ENCODE measurements at places on chromosomes 11 and 22.
A peak's percentile ranks its signal among the peaks of the same experiment; 100 is the strongest.

DNA sequence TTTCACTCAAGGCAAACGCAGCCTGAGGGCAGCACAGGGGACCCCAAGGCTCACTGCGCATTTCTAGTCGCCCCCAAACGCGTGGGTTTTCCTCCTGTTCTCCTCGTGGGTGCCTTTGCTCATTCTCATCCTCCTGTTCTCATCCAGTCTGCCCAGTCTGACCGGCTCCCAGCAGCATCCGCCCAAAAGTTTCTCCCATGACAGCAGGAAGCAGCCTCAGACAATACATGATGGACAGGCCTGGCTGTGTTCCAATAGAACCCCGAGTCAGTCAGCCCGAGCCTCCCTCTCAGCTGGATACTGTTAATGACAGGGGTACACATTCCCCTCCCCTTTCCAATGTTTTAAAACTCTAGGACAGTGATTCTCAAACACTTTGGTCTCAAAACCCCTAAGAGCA is 22.5 kb upstream of the KRTAP5-7 start:
- no peak for DNase-seq

GRCh38 chr11:11125618-11126017 is 227.4 kb downstream of the CSNK2A3 start:
- DNase-seq, result no peak

GRCh38 chr11:68457898-68458249 is 2.7 kb upstream of the PPP6R3 start:
- no peak for DNase-seq

GRCh38 chr11:16738947-16739815 is 734 bp downstream of the C11orf58 start:
- no peak for DNase-seq

- DNase-seq, result peak; percentile 60
Measured at GRCh38 chr11:76721755-76722677, 51.5 kb upstream of the LRRC32 start.

GRCh38 chr22:29831186-29831921 is 6.7 kb downstream of the ASCC2 start:
- no peak for DNase-seq

- no peak for DNase-seq
Measured at GRCh38 chr11:32829680-32830412, at the start of gene PRRG4. Gene PRRG4, plus strand, starts transcription at chr11:32829927. Its CDS starts 603 bp downstream, at chr11:32830530.

DNA sequence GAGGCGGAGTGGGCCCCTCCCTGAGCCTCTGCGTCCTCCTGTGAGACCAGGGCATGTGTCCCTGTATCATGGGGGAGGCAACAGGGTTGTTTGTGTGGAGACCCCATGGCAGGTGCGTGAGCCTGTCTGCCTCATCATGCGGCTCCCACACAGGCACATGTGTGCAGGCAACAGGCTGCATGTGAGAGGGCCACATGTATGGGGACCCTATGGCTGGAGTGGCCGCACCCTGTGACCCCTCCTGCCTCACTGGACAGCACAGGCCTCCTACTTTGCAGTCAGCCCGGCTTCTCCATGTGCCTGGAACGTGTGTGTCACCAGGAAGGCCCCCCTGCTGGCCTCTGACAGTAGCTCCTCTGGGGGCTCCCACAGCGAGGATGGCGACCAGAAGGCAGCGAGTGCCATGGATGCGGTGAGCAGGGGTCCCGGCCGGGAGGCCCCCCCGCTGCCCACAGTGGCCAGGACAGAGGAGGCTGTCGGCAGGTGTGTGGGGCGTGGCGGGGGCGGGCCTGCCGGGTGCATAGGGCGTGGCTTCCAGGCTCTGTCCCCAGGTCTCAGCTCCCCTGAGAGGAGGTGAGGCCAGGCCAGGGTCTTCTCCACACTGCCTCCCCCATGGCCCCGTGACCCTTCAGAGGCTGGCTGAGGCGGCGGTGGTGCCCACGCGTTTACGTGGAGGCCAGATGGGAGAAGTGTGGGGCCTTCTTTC is 34.1 kb downstream of the SBF1 start:
- DNase-seq, result no peak

- no peak for DNase-seq
Measured at GRCh38 chr22:36911887-36912661, 1.4 kb upstream of the CSF2RB start.

DNA sequence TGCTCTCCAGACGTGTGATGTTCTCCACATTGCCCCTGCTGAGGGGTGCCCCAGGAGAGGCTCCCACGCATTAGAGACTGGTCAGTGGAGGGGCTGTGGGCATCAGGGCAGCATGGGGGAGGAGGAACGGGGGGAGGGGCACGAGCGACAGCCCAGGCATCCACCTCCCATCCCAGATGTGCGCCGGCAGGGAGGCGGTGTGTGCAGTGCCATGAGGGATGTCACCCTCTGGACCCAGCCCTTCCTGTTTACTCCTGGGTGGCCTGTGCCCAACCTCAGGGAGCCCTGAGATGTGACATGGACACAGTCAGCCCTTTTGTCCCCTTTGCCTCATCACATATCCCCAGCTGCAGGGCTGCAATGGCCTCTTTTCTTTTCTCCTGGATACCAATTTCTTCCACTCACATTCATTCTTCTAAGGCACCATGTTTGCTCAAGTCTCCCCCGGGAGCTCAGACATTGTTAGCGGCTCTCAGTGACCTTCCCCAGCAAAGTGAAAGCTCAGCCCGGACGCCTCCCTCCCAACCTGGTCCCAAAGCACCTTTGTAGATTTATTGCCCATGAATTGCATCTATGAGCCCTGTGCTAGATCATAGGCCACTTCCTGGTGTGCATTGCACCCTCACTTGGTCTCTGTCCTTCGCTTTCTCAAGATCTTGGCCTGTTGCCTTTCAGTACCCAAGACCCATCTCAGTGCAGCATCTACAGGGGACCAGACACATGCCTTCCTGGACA is 150.6 kb downstream of the CEP164 start:
- DNase-seq, result no peak

- no peak for DNase-seq
Measured at GRCh38 chr22:44130076-44130711, 50.5 kb upstream of the PARVG start.

GRCh38 chr11:10716543-10717259 is 23.1 kb upstream of the IRAG1 start:
- DNase-seq, result no peak

GRCh38 chr22:32652645-32653270 is 148.7 kb upstream of the TIMP3 start:
- DNase-seq, result no peak

DNA sequence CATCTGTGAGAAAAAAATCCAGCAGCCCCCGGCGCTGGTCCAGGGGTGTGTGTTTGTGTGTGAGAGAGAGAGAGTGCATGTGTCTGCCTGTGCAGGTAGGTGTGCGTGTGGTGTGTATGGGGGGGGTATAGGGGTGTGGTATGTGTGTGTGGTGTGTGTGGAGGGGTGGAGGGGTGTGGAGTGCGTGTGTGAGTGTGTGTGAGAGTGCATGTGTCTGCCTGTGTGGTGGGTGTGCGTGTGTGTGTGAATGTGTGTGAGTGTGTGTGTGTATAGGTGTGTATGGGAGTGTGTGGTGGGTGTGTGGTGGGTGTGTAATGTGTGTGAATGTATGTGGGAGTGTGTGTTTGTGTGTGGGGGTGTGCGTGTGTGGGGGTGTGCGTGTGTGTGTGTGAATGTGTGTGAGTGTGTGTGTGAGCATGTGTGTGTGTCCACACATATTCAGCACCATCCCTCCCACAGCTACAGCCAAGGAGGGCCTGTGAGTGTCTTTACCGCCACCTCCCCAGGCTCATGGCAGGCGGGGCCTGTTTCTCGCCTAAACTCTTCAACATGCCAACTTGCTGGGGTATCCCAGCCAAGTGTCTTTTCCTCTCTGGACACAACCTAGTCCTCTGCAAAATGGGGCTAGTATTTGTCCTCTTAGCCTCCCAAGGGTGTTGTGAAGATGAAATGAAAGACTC is 11.9 kb downstream of the LMO1 start:
- DNase-seq, result no peak

GRCh38 chr11:86141727-86142126 is 72.8 kb upstream of the PICALM start:
- DNase-seq, result no peak

DNA sequence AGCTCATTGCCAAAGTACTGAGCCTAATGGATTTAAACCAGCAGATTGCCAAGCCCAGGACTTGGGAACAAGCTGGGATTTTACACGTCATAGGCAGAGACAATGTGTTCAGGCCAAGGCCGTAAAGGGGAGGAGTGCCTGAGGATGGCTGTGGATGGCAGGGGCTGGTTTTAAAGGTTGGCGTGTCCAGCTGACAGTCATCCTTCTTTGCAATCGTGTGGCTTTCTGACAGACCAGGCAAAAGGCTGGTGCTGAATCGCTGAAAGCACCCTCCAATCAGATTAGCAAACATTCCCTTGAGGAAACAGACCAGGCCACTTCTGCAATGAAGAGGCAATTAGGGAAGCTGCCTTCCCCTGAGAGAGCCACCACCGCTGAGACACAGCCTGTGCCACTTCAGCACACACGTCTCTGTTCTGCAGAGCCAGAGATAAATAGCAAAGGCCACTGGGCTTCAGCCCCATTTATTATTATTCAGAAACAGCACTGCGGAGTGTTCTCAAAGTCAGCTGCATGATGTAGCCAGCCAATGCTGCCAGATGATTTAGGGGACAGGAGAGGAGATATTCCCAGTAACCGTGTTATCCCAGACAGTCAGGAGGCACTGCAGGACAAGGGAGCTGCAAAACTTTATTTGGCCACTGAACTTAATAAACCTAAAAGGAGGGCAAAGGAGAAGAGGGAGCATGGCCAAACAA is 54.2 kb upstream of the CSNK2A3 start:
- DNase-seq, result no peak
